T1000 (cell line): ENCODE measurements at places on chromosomes 12 and 14.

- no peak for DNase-seq
Observed at GRCh38 chr14:61188978-61189808, 91.9 kb downstream of the TMEM30B start.

- no peak for DNase-seq
Observed at GRCh38 chr12:49577589-49578315, 9.8 kb upstream of the MCRS1 start.

DNA sequence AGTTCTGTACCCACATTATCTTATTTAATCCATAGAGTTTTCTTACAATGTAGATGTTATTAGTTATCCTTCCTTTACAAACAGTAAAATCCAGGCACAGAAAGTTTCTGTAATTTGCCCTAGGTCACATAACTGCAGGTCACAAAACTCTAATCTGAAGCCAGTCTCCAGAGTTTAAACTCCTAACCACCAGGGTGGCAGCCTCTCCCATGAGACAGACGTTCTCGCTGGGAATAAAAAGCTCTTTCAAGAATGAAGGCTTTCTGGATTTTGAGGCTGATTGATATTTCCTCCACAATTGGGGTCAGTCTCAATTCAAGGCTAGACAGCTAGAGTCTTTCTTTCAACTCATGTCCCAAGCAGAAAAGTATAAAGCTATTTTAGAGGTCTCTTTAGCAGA, 95.8 kb upstream of the PLEKHG7 start:
- DNase-seq: no peak

- DNase-seq: no peak
Observed at GRCh38 chr14:44404036-44404435, 103.0 kb downstream of the FSCB start.

DNA sequence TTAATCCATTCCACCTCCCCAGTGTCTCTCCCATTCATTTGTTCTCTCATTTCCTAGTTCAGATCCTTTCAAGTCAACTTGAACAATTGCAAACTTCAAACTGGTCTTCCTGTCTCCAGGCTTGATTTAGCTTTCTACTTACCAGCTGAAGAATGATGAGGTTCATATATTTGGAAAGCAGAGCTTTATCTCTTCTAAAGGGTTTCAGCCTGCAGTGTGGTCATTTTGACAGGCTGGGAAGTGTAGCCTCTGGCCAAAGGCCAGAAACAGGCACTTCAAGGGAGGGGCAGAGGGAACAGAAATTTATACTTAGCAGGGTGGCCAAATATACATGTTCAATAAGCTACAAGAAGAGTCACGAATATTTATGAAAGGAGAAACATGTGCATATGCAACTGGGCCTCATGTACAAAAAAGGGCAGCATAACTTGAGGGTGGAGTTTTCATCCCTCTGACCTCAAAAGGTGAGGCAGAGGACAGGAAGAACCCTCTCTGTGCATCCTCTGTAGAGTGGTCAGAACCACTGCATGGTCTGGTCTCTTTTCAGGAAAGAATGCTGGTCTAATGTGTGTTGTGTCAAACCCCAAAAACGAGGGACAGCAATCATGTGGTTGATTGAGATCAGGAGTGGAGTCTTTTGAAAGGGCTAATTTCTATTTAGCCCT, 34.0 kb upstream of the HECTD1 start:
- no peak for DNase-seq

DNA sequence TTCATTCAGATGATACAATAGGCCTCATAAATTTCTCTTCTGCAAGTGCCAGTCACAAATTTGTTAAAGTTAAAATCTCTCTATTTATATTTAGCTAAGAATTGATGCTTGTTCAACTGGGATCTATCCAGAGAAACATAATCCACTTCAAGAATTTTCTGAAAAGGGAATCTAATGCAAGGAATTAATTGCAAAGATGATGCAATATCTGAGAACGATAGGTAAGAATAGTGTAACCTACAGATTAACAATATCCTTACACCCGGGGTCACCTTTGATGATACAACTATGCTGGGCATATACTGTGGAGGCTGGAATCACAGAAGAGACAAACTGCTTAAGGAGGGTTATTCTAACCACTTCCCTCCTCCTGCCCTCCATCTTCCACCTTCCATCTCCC, 295.1 kb downstream of the FOXG1 start:
- no peak for DNase-seq
